ENCODE measurements at places on chromosomes 5 and 9.

DNA sequence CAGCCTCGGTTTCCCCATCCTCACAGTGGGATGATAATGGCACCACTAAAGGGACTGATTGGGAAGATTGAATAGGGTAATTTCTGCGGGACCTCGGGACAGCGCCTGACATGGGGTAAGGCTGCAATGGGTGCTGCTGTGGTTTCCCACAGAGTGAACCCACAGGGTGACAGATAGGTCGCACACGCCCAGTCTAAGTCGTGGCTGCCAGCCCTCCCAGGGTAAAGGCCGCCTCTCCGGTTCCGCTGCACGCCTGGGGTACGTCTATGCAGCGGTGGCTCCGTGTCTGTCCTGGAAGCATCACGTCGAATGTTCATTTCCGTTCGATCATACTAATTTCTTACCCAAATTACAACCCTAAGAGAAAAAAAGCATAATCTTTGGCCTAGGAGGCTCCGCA lies 631 bp downstream of the CFAP77 start:
- no peak for DNase-seq

GRCh38 chr9:123394291-123395235 lies 38.6 kb downstream of the CRB2 start:
- no peak for DNase-seq

DNA sequence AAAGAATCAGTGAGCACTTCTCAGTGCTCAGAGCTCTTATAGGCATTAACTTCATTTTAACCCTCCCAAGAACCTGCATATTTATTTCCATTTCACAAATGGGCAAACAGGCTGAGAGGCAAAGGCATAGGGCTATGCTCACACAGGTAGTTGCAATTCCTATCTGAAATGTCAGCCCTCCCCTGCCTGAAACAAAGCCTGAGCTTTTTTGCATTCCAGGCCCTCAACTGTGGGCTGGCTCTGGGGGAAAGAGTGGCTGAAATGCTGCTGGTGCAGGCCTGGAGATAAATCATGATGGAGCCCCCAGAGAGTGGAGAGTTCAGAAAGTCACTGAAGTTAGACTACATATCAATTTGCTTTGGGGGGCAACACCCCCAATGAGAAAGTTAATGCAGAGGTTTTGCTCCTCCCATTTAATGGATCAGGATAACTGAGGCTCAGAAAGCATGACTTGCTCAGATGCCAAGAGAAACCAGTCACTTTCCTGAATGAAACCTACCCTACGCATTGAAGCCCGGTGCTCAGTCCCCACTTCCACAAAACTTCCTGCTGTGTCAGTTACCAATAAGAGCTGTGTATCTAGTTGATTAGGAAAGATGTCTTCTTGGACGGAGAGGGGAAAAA lies 5.6 kb downstream of the DRD1 start:
- no peak for DNase-seq

- DNase-seq: no peak
Observed at GRCh38 chr5:31124026-31124425, 69.5 kb upstream of the CDH6 start.

DNA sequence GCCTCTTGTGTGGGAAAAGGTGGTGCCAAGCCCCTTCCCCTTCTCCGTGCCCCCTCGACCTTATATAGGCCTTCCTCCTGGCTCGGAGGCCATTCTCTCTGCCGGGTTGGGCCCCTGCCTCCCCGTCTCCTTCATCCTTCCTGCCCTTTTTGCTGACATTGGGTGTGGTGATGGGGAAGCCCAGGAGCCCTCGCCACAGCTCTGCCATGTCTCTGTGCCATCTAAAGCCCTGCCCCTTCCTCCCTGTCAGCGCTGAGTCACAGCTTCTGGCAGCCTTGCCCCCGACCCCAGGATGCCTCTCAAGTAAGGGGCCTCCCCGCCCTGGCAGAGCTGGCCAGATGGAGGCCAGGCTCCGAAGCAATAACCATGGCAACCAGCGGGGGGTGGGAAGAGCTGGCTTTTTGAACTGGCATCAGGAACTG lies 30.4 kb downstream of the JADE2 start:
- DNase-seq: peak; percentile 62

- DNase-seq: no peak
Observed at GRCh38 chr9:112361601-112362000, 18.3 kb upstream of the HSDL2 start.

GRCh38 chr5:107263387-107264018 lies 407.2 kb downstream of the EFNA5 start:
- no peak for DNase-seq

DNA sequence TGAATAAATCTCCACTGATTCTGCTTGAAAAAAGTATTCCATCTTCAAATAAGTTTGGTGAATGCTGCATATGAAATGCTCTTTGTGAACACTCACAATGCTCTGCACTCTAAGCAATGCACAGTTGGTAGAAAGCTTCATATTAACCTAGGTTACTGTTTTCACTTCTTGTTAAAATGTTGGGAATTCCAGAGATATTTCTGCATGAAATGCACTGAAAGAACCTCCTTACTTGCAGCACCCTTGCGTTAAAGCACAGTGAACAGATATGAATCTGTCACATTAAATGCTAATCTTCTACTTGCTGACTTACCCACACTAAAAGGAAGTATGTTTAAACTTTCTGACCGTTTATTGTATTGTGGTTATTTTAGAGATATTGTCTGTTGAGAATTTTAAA lies 584.1 kb upstream of the NUDT12 start:
- DNase-seq: no peak
